ENCODE measurements at places on chromosomes 2 and 18. TPM values are rescaled to one million over a fixed set of nuclear protein-coding genes. Genes with fewer than 3 reads are reported as not detected.

DNA sequence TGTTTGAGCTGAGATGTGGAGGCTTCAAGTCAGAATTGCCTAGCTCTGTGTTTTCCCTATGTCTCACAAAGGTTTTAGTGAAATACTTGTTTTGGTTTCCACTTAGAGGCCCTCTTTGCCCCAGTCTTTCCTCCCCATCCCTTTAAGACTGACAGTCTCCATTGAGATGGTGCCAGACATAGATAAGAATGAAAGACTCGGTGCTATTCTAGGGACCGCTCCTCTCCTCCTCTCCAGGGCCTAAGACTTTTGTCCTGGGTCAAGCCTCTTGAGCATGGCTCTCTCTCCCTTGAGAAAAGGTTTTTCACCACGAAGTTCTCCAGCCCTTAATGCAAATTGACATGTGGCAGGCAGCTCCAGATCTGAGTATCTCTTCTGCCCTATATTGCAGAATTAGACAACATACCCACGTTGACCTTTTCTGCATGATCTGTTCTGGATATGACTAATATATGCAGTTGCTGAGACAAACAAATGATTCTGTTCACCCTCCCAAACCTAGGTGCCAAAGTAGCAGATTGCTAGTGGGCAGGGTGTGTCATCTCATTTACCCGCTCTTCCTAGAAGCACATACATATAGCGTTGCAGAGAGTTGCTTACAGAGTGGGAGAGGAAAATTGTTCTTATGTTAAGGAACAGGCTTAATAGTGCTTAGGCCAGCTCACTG is 47.5 kb upstream of the ACSL3 start:
- no peaks in the 10 kb centered on the region for H3K4me1 ChIP-seq
- H3K27ac ChIP-seq: no peak overlapping the region
- no peak for DNase-seq
- H3K4me3 ChIP-seq: no peak overlapping the region
- H3K36me3 ChIP-seq: no peaks in the 10 kb centered on the region
- no peaks in the 10 kb centered on the region for H3K27me3 ChIP-seq

The SIGLEC15 gene
- total RNA-seq: 0.24 TPM

The C1QL2 gene
- 4.9 TPM for total RNA-seq

The LYPD6B gene
- 13.3 TPM for total RNA-seq

The LYG2 gene
- total RNA-seq: not detected

The ST8SIA5 gene
- total RNA-seq: 0.44 TPM

- H3K27ac ChIP-seq: no peak overlapping the region
- H3K4me3 ChIP-seq: no peak overlapping the region
- DNase-seq: no peak
- peaks cover 4% of the 10 kb centered on the region for H3K4me1 ChIP-seq
- H3K36me3 ChIP-seq: no peaks in the 10 kb centered on the region
These were observed 497.6 kb upstream of the TCF4 start for GRCh38 chr18:56085551-56085950.

DNA sequence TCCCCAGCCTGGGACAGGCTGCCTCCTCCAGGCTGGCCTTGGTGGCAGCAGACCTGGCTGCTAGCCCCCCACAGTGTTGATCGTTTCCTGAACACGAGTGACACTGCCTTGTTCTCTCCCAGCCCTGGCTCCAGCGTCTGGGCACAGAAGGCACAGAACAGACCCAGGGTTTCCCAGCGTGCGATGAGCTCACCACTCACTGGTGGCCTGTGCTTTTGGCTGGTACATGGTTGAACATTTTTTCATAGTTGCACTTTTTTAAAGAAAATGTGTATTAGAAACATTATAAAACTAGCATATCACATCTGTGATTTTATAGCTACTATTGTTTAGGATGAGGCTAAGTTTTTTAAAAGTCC is 40.9 kb downstream of the SCTR start:
- no peaks in the 10 kb centered on the region for H3K27me3 ChIP-seq
- H3K27ac ChIP-seq: no peak overlapping the region
- DNase-seq: peak; percentile 3

GRCh38 chr2:172924097-172924660 is 151.5 kb upstream of the MAP3K20 start:
- no peak overlapping the region for H3K27ac ChIP-seq
- H3K4me1 ChIP-seq: peaks cover 22% of the 10 kb centered on the region
- no peak for DNase-seq
- no peaks in the 10 kb centered on the region for H3K27me3 ChIP-seq
- H3K4me3 ChIP-seq: no peak overlapping the region

GRCh38 chr2:85746321-85747004 is 7.3 kb upstream of the ATOH8 start:
- no peaks in the 10 kb centered on the region for H3K36me3 ChIP-seq
- DNase-seq: no peak
- peaks cover 16% of the 10 kb centered on the region for H3K27me3 ChIP-seq
- peaks cover 36% of the 10 kb centered on the region for H3K4me1 ChIP-seq

GRCh38 chr2:191087311-191087710 is 63.5 kb downstream of the STAT4 start:
- no peaks in the 10 kb centered on the region for H3K36me3 ChIP-seq
- H3K27ac ChIP-seq: no peak overlapping the region
- no peaks in the 10 kb centered on the region for H3K4me1 ChIP-seq
- no peak overlapping the region for H3K4me3 ChIP-seq
- H3K27me3 ChIP-seq: no peaks in the 10 kb centered on the region
- no peak for DNase-seq

Data from hepatocyte (in vitro differentiated cells).